Subcutaneous preadipocyte (primary cell): ENCODE measurements at places on chromosomes 13 and 19. TPM values are rescaled to one million over a fixed set of nuclear protein-coding genes. Genes with fewer than 3 reads are reported as not detected.

The TTC9B gene
- total RNA-seq: not detected in 2 replicates

The APOE gene
- 13.5 and 152 TPM in 2 replicates for total RNA-seq

The CRX gene
- total RNA-seq: not detected in 2 replicates

The TJP3 gene
- not detected in 2 replicates for total RNA-seq

The ATP8B3 gene
- total RNA-seq: 1.8 and 2.0 TPM in 2 replicates

The HSD17B14 gene
- total RNA-seq: 1.1 and 1.4 TPM in 2 replicates

The KLK8 gene
- total RNA-seq: not detected in 2 replicates

The PRKCG gene
- total RNA-seq: not detected in 2 replicates

The MUC16 gene
- under 0.01 TPM in 1 of 2 replicates, not detected in the other for total RNA-seq

The SIAH3 gene
- not detected in 2 replicates for total RNA-seq

The INSL3 gene
- total RNA-seq: not detected in 2 replicates

The SPINT2 gene
- not detected in 2 replicates for total RNA-seq

The ADGRE2 gene
- 1.1 and 3.7 TPM in 2 replicates for total RNA-seq

The ZNF583 gene
- 3.3 and 4.3 TPM in 2 replicates for total RNA-seq

The LGI4 gene
- under 0.01 and 0.20 TPM in 2 replicates for total RNA-seq

The CABP5 gene
- total RNA-seq: not detected in 2 replicates

The ZNF20 gene
- 2.5 and 4.4 TPM in 2 replicates for total RNA-seq

The CALR3 gene
- total RNA-seq: not detected in 2 replicates

The KIR2DL4 gene
- total RNA-seq: not detected in 2 replicates

The MISP3 gene
- 0.39 and 0.73 TPM in 2 replicates for total RNA-seq

The KLK5 gene
- not detected in 2 replicates for total RNA-seq
